Suppressor macrophage (primary cell): ENCODE measurements at places on chromosomes 4 and X.

GRCh38 chr4:109407027-109407737 is 26.4 kb upstream of the SEC24B start:
- DNase-seq, result no peak

GRCh38 chr4:65450899-65451298 is 219.4 kb downstream of the EPHA5 start:
- no peak for DNase-seq

DNA sequence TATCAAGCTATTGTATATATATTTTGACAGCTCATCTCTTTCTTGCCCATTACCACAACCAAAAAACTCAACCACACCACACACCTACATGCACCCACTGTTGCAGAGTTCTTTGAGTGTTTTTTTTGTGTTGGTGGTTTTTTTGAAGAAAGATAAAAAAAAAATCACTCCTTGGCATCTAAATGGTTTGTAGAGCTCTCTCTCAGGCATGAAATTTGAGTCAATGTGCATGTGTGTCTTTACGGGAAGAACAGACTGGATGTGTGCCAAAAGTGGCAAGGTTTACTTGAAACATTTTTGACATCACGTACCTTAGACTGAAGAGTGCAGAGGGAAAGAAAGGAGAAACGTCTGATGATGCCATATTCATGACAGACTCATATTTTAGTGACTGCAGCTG is 154.2 kb downstream of the FHIP1A start:
- DNase-seq, result no peak

DNA sequence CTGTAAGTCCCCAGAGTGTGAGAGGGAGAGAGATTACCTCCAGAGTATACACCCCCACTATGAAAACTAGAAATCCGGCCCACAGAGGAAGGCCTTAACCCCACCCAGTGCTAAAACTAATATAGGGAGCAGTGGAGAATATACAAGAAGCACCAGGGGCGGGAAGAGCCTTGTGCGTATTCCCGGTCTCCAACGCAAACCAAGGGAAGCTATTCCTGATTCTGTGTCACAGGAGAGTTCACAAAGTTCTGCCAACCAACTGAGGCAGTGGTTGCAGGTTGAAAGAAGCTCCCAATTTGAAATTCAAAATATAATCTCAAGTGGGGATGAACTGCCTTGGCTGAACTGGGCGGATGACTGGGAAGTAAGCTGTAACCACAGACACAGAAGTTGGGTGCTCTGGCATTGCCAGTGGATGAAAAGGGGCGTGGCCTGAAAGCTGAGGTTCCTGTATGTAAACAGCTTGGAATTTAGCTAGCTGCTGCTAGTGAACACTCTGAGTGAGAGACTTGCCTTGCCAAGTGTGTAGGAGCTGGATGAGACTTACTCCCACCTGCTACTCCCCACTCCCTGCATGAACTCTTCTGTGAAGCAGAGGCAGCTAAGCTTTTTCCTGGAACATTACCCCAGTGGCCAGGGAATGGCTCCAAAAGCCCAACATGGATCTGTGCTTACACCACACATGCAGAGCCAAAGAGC is 32.7 kb downstream of the ELF2 start:
- peak; percentile 86 for DNase-seq

- DNase-seq, result no peak
Observed at GRCh38 chrX:72029483-72030411, 102.0 kb downstream of the RTL5 start.

DNA sequence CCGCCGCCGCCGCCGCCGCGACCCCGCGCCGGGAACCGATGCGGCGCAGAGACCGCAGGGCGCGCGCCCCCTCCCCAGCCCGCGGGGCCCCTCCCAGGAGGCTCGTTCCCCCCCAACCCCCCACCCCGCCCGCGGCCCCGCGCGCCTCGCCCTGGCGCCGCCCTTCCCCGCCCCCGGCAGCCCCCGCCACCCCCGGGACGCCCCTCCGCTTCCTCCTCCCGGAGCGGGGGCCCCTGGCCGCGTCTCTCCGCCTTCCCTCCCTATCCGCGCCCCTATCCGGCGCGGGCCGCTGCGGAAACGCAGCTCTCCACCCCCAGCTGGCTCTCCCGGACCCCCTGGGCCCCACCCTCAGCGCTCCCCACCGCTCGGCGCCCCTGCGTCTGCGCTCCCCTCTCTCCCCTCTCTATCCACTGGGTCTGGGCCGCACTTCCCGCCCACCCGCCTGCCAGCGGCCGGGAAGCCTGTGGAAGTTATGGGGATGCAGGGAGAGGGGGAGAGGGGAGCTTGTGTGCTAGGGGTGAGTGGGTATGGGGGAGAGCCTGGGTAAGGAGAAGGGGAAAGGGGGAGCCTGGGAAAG is at the start of gene TMEM271:
Gene TMEM271, minus strand, starts transcription at position 51 of the 577 bp plus-strand sequence. CDS start 233 bp downstream, outside the sequence.
- no peak for DNase-seq

DNA sequence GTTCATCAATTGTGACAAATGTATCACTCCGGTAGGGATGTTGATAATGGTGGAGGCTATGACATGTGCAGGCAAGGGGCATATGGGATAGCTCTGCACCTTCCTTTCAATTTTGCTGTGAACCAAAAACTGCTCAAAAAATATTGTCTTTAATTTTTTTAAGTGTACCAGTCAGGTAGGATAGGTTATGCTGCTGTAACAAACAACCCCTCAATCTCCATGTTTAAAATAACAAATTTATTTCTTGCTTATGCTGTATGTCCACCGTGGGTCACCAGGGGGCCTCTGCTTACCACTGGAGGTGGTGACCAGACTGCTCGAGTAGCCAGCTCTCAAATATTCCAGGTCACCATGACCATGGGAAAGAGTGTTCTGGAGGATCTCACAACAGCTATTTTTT is 23.4 kb upstream of the MSX1 start:
- DNase-seq, result no peak
